ENCODE measurements at places on chromosomes 5 and 9.

DNA sequence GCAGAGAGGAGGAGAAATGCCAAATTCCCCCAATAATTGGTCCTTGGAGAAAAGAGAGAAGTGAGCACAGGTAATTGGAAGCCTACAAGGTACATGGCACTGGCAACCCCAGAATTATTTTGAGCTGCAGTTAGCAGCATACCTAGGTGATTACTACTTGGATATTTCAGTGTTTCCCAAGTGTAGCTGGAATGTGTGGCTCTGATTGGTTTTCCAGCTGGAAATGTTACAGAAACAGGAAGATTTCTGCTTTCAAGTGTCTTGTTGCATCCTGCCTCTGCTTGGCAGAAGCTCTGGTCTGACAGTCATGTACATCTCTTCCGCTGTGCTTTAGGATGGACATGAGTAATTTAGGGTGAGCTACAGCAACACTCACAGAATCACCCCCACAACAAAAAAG is 262.1 kb downstream of the ENC1 start:
- no peak for DNase-seq

DNA sequence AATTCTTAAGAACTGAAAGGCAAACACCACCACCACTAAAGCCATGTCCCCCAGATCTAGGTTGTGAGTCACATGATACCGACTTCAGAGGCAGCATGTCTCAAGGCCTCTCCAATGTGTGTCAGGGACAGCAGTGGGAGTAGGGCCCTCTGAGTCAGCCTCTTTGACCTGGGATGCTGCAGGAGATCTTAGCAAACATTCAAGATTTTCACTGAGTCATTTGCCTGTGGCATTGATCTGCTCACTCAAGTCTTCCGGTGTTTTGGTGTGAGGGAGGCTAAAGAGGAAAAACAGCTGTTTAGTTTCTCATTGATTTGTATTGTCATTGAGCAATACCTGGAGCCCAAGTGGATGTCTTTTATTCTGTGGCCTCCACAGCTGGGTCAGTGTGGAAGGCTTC is 36.1 kb downstream of the TMC1 start:
- DNase-seq: no peak

- no peak for DNase-seq
These were observed 235.2 kb upstream of the SLC24A2 start for GRCh38 chr9:20023961-20024571.

DNA sequence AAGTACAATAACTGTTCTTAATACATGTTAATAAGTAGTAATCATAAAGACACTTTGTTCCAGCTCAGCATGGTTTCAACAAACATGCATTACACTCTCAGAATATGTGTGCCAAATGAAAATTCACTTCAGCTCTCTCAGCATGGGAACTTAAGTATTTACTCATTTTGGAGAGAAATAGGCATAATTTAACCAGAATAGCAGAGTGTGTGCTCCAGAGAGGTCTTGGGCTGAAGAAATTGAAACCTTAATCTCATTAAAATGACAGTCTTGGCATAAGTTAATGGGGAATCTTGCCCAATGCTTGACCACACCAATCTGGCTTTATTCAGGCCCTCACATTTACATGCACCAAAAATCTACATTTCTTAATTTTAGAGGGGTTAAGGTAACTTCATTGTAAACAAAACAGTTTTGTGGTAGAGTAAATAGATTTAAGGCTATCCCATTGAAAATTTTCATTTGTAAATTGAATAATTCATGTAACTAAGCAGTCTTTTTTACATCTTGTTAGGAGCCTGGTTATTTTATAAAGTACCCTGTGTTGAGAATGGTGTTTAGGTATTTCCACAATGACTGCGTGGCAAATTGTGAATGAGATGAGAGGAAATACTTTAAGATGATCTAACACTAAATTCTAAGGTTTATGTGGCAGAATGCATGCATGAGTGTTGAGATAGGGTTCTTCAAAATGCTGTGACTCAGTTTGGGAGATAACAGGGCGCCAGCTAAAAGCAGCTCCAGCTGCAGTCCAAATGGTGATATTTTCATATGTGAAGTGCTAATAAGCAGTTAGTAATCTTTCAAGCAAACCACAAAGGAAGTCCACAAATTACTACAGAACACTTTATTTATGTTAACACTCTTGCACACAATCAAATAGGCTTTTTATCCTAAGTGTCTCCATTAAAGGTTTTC is 11.3 kb upstream of the LOX start:
- DNase-seq: no peak

GRCh38 chr9:134420281-134420845 is 94.1 kb downstream of the RXRA start:
- DNase-seq: no peak

GRCh38 chr5:177309351-177310191 is 2.1 kb downstream of the MXD3 start:
- no peak for DNase-seq
